ENCODE measurements at places on chromosomes 16 and 17.

GRCh38 chr17:37820995-37821713, 76.3 kb upstream of the HNF1B start:
- no peak for DNase-seq

- DNase-seq = no peak
Observed at GRCh38 chr16:28999577-28999976, 14.7 kb downstream of the LAT start.

DNA sequence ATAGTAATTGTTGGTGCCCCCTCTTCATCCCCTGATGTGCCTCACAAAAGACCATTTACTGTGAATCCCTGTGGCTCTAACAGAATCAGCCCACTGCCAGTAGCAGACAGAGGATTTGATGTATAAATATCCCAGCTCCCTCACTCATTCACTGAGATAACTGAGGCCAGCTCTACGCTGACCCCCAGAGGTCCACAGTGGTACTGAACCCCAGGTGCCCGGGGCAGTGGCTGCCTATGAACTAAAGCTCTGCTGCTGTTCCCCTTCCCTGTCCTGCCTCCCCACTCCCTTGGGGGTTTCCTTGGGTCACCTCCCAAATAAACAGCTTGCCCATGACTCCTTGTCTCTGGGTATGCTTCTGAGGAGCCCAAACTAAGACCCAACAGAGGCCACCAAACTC, 295.8 kb downstream of the FOXL1 start:
- no peak for DNase-seq

- DNase-seq = no peak
Observed at GRCh38 chr17:52297230-52298010, 138.9 kb upstream of the CA10 start.

GRCh38 chr16:77856438-77857160, 68.2 kb downstream of the VAT1L start:
- no peak for DNase-seq

- DNase-seq = no peak
Observed at GRCh38 chr17:73686126-73686525, 41.9 kb upstream of the SDK2 start.
